ENCODE measurements at places on chromosomes 11 and 22.
A peak's percentile ranks its signal among the peaks of the same experiment; 100 is the strongest.

DNA sequence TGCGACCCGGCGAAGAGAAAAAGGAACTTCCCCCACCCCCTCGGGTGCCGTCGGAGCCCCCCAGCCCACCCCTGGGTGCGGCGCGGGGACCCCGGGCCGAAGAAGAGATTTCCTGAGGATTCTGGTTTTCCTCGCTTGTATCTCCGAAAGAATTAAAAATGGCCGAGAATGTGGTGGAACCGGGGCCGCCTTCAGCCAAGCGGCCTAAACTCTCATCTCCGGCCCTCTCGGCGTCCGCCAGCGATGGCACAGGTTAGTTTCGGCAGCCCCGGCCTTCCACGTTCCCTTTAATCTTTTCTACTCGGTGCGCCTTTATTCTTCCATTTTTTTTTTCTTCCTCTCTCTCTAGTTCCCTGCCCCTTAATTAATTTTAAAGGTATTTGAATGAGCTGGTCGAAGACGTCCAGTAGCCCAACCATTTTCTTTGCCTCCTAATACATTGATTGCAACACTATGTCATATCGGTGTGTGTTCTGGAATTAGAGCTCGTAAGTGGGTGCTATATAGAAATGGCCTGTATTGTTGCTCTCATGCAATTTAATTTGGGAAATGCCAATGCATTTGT, 537 bp downstream of the EP300 start:
- peak; percentile 46 for DNase-seq

- no peak for DNase-seq
Observed at GRCh38 chr11:106986673-106987072, 31.6 kb downstream of the GUCY1A2 start.

DNA sequence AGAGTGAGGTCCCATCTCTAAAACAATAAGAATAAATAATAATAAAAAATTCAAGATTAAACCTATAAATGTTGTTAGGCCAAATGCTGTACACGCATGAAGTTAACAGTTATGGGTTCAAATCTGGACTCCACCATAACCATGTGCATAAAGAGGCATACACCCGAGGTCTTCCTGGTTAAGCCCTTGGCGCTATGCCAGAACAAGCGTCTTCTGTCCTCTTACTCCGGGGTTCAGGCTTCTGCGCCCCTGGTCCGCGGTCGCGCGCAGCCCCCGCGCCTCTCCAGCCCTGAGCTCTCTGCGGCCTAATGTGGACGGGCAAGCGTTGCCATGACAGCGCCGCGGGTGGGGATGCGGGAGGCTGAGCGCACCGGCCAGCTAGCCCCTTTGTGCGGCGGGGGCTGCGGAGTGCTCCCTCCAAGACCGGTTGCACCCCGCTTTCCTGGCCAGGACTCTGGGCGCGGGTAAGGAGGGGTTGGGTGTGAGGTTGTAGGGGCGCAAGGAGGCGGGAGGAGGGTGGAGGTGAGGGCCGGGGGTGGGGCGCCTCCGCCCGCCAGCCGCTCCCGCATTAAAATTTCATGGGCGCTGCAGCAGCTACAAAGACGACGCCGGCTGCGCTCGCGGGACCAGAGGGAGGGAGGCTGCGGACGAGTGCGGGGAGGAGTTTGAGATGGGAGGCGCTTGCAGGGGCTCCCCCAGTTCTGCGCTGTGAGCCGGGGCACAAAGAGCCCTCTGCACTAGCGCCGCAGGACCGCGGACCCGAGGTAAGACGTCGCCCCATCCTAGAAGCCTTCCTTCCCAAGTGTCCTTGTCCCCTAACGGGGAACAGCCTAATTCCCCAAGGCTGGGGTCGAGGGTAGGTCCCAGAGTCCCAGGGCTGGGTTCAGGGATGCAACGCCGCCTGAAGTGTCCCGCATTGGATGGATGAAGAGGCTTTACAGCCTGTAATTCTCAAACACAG, at the start of gene MIAT:
TSS of gene MIAT (plus strand) at position 698 of the 961 bp plus-strand sequence.
- peak; percentile 83 for DNase-seq

GRCh38 chr11:43895601-43896000, 15.0 kb downstream of the ALKBH3 start:
- DNase-seq = no peak

DNA sequence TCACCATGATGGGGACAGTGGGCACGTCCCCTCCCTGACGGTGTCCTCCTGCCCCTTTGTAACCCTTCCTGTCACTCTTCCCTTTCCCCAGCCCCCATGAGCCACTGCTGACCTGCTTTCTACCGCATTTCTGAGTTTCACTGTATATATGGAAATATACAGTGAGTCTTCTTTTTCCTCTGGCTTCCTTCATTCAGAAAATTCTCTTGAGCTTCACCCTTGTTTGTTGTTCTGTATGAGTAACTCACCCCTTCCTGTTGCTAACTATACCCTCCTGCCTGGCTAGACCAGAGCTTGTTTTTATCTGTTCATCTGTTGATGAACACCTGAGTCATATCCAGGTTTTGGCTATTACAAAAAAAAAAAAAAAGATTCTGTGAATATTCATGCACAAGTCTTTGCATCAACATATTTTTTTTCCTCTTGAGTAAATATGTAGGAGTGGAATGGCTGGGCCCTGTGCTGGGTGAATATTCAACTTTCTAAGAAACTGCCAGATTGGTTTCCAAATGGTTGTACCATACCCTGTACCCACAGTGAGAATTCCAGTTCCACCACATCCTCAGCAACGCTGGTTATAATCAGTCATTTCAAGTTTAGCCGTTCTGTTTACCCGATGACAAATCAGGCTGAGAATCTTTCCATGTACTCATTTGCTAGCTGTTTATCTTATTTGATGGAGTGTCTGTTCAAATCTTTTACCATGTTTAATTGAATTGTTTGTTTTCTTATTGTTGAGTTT, 62.0 kb downstream of the IGF2 start:
- DNase-seq = no peak

DNA sequence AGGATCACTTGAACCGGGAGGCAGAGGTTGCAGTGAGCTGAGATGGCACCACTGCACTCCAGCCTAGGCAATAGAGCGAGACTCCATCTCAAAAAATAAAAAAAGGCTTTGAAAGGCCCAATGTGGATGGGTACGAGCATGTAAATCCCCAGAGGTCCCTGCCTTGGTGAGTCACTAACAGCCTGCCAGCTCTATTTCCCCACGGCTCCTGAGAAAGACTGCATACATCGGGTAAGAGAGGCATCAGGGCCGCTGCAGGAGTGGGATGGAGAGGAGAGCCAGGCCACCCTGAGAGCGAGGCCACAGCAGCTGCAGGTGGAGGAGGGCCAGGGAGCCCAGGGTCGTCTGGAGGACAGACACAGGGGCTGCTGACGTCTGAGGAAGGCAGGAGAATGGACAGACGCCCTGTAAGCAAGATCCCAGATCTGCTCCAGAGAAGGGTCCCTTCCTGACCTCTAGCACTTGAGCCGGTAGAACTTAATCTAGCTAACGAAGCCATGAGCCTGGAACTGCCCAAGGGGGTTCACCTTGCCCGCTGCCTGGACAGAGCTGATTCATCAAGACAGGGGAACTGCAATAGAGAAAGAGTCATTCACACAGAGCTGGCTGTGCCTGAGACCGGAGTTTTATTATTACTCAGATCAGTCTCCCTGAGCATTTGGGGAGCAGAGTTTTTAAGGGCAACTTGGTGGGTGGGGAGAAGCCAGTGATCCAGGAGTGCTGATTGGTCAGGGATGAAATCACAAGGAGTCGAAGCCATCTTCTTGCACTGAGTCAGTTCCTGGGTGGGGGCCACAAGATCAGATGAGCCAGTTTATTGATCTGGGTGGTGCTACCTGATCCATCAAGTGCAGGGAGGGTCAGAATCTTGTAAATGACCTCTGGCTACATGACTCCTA, 5.1 kb upstream of the KRTAP5-9 start:
- no peak for DNase-seq

GRCh38 chr11:108915666-108916065, 250.8 kb downstream of the DDX10 start:
- no peak for DNase-seq

Data from GM20000 (cell line).